ENCODE measurements at places on chromosomes 11 and 22.
A peak's percentile ranks its signal among the peaks of the same experiment; 100 is the strongest.

DNA sequence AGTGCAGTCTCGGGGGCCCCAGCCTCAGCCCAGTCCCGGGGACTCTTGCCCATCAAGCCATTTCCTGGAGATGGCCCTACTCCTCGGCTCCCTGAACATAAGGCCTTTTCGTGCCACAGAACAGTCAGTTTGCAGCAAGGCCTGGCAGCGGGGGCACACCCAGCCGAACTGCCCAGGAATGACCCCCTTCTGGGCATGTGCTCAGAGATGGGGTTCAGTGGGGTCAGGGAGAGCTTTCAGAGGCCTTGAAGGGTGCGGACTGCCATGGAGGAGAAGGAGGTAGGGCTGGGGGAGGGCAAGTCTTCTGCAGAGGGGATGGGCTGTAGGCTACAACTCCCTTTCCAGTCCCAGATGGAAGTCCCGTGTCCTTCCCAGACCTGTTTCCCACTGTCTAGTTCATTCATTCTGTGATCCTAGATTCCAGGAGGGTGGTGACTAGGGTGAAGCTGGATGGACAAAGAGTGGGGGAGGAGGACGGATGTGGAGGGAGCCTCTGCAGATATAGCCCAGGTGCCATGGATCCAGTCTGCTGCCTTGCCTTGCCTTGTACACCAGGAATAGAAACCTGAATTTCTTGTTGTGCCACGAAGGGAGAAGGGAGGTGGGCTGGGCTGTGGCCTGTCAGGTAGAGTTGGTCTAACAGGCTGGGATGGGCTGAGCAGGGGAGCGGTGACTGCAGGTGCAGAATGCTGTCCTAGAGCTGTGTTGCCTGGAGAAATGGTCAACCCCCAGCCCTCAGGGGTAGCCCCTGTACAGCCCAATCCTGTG lies 14.2 kb upstream of the OMP start:
- DNase-seq = no peak

GRCh38 chr11:1422481-1422880 lies 32.7 kb downstream of the BRSK2 start:
- DNase-seq = no peak

GRCh38 chr11:113952070-113952469 lies 22.8 kb upstream of the HTR3A start:
- no peak for DNase-seq

DNA sequence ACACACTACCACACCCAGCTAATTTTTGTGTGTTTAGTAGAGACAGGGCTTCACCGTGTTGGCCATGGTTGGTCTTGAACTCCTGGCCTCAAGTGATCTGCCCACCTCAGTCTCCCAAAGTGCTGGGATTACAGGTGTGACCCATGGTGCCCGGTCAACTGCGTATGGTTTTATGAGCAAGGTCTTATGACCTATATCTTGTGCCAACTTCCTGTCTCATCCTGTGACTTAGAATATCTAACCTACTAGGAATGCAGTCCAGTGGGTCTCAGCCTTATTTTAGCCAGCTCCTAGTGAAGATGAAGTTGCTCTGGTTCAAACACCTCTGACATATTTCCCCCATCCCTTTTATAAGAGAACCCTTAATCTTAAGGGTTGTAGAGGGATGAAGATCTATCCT lies 66.1 kb upstream of the OR5AN1 start:
- no peak for DNase-seq

DNA sequence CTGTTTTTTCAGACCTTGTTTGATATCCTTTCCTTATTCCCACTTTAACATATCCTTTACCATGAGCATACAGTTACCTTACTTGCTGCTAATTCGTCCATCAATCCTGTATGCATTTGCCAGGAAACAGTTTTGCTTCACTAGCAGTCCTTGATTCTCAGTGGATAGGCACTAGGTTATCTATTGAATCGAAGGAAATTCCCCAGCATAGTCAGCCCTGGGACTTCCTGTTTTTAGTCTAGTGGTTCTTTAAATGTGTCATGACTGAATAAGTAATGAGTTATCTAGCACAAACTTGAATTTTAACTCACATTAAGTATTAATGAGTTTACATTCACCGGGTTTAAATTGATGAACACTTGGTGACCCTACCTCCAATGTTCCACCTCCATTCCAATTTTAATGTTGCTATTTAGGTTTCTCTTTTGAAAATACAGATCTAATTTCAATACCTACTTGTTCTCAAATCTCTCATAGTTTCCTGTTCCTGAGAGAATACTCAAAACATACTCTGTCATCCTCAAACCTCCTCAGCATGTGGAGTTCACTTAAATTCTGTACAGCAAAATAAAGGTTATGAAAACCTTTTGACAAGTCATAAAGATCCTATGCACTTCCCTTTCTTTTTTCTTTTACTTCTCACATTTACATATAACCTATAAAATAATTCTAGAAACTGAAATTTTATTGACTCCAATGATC lies 1375.1 kb upstream of the TENM4 start:
- peak; percentile 41 for DNase-seq

GRCh38 chr11:64165481-64165841 lies 452 bp downstream of the MACROD1 start:
- peak; percentile 17 for DNase-seq
